ENCODE measurements at places on chromosomes 11 and 22. TPM values are rescaled to one million over a fixed set of nuclear protein-coding genes. Genes with fewer than 3 reads are reported as not detected.

TRIM29 gene
- 0.09 TPM for polyA plus RNA-seq

HRAS gene
- polyA plus RNA-seq, result 66.3 TPM

E2F8 gene
- 1.00 TPM for polyA plus RNA-seq

NRIP3 gene
- 2.1 TPM for polyA plus RNA-seq

DNA sequence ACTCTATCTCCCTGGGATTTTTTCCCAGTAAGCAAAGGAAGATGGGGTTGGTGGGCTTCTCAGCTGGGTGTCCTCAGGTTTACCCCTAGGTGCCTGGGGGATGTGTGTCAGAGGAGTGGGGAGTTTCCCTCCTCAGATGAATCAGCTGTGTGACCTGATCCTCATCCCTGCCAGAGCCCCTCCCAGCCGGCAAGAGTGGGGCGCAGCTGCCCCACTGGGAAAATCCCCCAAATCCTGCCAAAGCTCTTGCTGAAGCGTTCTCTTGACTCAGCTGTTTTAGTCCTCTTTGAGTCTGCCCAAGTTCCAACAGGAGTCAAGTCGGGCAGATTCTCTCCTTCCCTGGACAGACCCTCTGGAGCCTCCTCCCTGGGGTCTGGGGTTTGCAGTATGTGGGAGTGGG is 6.0 kb downstream of the C11orf68 start:
- DNase-seq, result no peak

DNA sequence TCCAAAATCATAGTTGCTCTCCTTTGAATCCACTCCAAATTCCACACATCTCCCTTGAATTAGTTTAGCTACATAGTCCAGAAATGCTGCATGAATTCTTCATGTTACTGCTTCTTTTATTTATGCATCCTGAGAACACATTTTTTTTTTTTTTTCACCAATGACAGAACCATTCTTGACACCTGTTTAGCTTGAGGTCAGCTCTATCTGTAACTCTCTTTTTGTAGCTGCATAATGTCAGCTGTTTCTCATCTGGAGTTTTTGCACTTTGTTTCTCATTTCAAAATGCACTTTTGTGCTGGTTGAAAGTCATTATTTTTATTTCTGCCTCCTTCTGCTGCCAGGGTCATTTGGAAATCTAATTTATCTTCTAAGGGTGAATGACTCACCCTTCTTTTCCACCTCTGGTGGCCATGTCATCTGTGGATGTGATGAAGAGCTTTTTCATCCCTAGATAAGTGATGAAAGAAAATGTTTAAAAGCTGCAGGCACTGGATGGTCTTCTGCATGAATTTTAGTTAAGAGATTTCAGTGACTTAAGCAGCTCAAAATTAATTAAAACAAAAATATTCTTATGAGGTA is 93.7 kb downstream of the JRKL start:
- no peak for DNase-seq

DNA sequence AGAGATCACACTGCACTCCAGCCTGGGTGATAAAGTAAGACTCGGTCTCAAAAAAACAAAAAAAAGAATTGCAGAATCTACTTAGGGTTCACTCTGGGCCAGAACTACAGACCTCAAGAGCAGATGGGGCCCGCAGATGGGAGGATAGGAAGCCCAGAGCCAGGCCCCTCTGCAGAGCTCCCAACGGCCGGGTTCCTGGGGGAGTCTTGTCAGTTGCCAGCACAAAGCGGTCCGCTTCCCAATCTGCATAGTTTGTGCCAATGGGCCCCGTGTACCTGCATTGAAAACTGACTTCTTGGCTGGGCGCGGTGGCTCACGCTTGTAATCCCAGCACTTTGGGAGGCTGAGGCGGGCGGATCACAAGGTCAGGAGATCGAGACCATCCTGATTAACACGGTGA is 1.7 kb upstream of the CHID1 start:
- no peak for DNase-seq

- DNase-seq, result no peak
Observed at GRCh38 chr11:126996036-126996804, 4.3 kb downstream of the KIRREL3 start.

DNA sequence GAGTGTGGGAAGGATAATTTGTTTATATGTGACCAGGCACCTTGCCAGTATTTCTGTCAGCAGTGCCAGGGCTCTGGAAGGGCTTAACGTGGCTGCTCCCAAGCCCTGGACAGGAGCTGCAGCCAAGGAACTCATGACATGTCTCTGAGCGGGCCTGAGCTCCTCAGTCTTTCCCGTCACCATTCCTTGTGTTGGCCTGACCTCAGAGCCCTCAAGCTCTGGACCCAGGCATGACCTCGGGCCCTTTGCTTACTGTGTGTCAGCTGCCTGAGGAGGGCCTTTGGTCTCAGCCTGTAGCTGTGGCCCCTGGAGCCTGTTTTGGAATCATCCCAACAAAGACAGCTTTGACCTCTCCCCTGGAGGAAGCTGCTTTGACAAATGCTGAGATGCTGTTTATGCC is 264.1 kb upstream of the PLET1 start:
- peak; percentile 57 for DNase-seq

All from psoas muscle (tissue), 8 donors.